Pons (tissue), 1 donor: ENCODE measurements at places on chromosomes 12 and 14.

- DNase-seq, result peak; percentile 50
These were observed 24.1 kb upstream of the UBC start for GRCh38 chr12:124938587-124938986.

GRCh38 chr12:62670986-62671720, 204.5 kb downstream of the MON2 start:
- no peak for DNase-seq

DNA sequence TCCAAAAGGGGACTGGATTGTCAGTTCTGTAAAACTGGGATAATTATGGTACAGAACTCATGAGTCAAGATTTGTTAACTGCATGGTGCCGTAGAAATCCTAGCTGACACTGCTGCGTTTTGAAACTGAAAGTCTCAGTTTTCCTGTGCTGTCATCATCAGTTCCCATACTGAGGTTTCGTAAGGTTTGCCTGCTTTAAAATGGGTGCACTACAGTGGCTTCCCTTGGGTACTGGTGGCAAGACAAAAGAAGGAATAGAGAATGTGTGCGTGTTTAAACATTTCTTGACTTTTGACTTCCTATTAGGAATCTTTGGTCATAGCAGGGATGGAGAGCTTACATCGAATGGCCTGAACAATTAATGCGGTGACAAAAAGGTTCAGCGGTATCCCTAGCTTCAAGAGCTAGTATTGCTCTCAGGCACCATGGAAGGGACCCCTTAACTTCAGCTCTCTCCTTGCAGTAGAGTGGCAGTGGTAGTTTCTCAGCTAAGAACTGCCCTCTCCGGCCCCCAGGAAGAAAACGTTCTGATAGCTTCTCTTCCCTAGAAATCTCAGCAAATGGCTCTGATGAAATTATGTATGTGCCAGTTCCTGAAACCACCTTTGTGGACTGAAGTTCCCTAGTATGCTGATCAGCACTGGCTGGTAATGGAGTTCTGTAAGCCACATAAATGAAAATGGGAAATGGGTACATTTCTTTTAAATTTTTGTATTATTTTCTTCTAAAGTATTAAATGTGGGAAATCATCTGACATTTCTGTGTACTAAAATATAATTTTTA, 28.9 kb downstream of the ANO6 start:
- DNase-seq, result peak; percentile 48

GRCh38 chr12:28527631-28528249, 337.5 kb downstream of the CCDC91 start:
- DNase-seq, result no peak
